ENCODE measurements at places on chromosomes 5 and 9. TPM values are rescaled to one million over a fixed set of nuclear protein-coding genes. Genes with fewer than 3 reads are reported as not detected.

DNA sequence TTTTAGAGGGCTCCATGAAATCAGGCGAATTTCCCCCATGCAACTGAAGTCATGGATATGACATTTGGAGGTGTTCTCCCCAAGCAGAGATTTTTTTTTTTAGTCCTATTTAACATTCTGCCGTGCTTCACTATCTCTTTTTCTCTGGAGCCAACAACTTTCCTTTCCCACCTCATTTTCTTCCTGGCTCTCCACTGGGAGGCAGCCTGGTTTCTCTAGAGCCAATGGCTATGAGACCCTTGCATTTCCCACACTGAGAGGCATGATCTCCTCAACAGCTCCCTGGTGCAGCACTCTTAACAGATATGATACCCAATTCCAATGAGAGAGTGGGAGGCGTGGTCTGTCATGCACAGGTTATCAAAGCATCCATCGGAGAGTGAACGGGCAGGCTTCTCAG is 310.8 kb downstream of the DRD1 start:
- DNase-seq = no peak

GRCh38 chr9:93003552-93004407 is 54.7 kb upstream of the SUSD3 start:
- DNase-seq = peak; percentile 67

- no peak for DNase-seq
Measured at GRCh38 chr5:82909771-82910170, 167.4 kb downstream of the TMEM167A start.

DNA sequence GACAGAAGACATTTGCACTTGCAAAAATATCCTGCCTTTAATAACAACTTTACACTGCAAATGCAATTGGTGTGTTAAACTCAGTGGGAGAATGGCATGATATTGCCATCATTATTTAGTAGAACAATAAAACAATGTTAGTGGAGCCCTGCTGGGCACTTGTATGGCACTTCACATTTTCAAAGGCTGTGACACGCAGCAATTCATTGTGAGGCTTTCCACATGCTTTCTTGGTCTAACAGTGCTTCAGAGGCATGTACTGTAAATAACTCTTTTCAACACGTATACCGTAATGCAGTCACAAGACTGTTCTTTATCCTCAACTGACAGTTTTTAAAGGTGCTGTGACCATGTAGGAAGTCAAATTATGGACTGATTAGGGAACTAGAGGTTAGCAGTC is 155.5 kb upstream of the EPB41L4A start:
- DNase-seq = no peak

GRCh38 chr5:147504011-147504410 is 5.9 kb downstream of the DPYSL3 start:
- DNase-seq = no peak

DNA sequence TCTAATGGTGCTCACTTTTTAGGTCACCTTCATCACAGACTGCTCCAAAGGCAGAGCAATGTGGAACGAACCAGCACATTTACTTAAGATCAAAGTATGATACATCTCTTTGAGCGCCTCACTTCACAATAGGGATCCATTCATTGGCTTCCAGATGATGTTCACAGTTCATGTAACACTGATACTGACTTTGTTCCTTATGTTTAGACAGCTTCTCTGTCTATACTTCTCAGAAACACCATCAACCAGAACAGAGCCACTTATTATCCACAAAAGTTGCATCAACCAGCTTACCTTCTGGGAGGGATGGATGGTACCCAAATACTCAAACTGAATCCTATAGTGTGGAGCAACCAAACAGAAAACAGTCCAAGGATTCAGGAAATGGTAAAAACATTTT is 4.6 kb downstream of the PTAR1 start:
- no peak for DNase-seq

- DNase-seq = no peak
Measured at GRCh38 chr5:138760448-138761110, 7.4 kb downstream of the CTNNA1 start.

DNA sequence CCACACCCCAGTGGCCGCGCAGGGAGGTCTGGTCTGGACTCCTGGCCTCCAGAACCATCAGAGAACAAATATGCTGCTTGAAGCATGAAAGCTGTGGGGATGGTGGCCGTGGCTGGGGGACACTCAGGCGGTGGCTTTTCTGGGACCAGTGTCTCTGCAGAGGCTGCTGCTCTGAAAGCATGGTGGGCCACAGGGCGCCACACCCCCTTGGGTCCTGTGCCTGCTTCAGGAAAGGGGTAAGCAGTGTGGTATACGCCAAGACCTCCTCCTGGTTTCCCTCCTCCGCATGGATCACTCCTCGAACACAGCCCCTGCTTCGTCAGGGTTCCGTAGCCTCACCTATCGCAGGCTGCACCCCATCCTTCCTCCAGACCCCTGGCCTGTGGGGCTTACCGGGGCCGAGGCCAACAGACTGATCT is 19.7 kb upstream of the TERT start:
- DNase-seq = no peak

- no peak for DNase-seq
Measured at GRCh38 chr5:115749016-115749415, 67.4 kb downstream of the CDO1 start.

- DNase-seq = no peak
Measured at GRCh38 chr5:154059039-154059430, 20.3 kb downstream of the MFAP3 start.

GRCh38 chr9:99677281-99677680 is 144.4 kb upstream of the NR4A3 start:
- DNase-seq = no peak

DNA sequence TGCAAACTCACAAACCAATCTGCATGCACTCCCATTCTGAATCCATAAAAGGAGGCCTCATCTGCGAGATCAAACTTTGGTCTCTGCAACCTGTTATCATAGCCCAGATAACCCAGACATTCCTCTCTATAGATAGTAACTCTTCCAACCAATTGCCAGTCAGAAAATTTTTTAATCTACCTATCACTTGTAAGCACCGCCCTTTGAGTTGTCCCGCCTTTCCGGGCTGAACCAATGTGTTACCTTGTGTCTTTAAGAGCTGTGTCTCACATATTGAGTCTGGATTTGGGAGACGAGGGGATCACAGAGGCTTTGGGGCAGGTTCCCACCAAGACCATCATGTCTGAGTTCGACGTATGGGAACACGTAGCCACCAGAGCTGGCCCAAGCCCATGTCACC is 91.1 kb upstream of the PPP1R26 start:
- no peak for DNase-seq

- no peak for DNase-seq
Measured at GRCh38 chr5:143432658-143433239, 29.3 kb upstream of the NR3C1 start.

- no peak for DNase-seq
Measured at GRCh38 chr9:94920420-94921091, 194.1 kb downstream of the AOPEP start.

DNA sequence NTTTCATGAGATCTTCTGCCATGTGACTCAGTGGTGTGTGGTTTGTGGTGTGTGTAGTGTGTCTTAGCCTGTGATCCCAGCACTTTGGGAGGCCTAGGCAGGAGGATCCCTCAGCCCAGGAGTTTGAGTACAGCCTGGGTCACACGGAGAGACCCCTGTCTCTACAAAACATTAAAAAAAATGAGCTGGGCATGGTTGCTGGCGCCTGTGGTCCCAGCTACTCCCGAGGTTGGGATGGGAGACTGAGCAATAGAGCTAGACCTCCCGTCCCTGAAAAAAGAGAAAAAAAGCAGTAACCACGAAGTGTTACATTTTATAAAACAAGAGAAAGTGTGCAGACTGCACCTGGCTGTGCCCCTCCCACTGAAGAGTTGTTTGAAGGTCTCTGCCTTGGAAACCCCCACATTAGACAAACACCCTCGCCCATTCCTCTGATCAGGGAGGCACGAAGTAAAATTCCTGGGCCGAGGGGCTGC is 21.2 kb upstream of the RNU6ATAC start:
- DNase-seq = peak; percentile 12

GRCh38 chr5:369151-369868 is 47.8 kb downstream of the AHRR start:
- peak; percentile 10 for DNase-seq

DNA sequence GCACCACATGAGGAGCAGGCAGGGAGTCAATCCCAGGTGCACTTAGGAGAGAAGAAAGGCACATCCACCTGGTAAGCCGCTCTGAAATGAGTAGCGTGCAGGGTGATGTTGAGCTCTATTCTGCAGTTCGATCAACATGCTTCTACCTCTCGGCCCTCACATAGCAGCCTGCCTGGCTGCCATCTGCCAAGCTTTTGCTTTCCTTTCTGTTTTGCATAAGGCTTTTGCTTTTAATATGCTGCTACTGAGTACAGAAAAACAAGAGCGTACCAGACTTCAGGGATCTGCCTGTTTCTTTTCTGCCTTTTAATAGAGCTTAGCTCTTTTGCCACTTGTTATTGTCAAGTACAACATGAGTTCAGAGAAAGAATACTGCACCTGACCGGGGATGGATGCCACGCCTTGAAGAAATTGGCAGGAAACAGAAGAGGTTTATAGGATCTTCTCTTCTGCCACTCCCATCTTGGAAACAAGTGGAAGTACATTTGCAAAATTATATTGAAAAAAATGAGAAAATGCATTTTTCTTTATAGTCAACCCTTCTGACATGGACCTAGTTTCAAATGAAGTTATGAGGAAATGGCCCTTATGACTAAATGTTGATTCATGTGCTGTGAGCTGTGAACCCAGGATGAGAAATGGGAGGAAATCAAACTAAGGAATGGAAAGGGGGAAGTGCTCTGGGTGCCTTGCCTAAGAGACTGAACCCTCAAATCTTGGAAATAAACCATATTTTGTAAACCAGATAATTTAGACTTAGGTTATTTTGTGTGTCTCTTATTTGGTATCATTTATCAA is 4.0 kb upstream of the FCHO2 start:
- DNase-seq = no peak

DNA sequence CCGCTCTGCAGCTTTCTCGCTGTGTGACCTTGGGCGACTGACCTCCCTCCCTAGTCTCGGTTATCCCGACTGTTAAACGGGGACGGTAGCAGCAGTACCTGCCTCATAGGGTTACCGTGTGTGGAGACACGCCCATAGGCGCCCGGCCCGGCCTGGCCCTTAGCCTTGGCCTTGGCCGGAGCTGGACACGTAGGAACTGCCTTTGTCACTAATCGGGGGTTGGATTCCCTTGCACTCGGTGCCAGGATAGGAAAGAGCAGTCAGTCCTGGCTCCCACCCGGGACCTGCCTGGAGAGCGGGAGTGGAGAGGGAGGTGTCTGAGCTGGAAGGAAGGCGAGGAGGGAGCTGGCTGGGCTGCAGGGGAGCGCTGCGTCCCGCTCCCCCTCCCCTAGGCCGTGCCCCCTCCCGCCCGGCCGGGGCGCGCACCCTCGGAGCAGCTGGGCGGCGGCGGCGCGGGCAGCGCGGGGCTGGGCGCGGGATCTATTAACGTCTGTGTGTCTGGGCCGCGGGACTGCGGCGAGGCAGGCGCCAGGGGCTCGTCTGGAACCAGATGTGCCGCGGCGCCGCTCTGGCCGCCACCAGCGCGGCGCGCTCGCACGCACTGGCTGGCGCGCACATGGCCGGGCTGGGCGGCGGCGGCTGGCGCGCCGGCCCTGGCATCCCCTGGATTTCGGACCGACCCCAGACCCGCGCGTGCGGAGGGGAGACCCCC is 31.7 kb downstream of the PRRX2 start:
- peak; percentile 54 for DNase-seq

DNA sequence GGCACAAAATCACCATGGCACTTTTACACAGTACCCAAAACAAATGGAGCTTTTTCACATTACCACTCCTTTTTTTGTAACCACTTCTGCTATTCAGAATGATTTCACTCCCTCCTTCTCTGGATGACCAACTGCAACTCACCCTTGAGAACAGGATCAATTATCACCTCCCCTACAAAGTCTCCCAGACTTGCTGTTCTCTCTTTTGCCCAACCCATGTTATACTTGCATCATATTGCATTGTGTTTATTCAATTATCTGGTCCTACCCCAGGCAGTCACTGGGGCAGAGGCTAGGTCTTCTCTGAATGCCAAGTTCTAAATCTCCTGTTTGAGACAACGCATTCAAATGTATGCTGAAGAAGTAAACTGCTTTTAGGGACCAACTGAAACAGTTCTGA is 96.0 kb downstream of the GPR21 start:
- DNase-seq = no peak

- no peak for DNase-seq
Measured at GRCh38 chr5:126911986-126912385, 118.4 kb downstream of the MARCHF3 start.

GRCh38 chr9:89483592-89484474 is 14.1 kb downstream of the SEMA4D start:
- DNase-seq = peak; percentile 42

GRCh38 chr9:110153431-110153830 is 54.5 kb downstream of the C9orf152 start:
- no peak for DNase-seq

GRCh38 chr5:142753116-142753631 is 17.0 kb upstream of the ARHGAP26 start:
- DNase-seq = no peak

IPO11 gene
- 23.5 TPM for total RNA-seq

EPB41L4B gene
- total RNA-seq = 10.0 TPM

PTPN3 gene
- 1.6 TPM for total RNA-seq

RFX3 gene
- 61.6 TPM for total RNA-seq

INSL6 gene
- not detected for total RNA-seq

EQTN gene
- not detected for total RNA-seq

CDH9 gene
- 3.6 TPM for total RNA-seq

PAEP gene
- not detected for total RNA-seq

SMARCA2 gene
- total RNA-seq = 14.5 TPM

RALGPS1 gene
- total RNA-seq = 23.8 TPM

PCDHA3 gene
- 17.9 TPM for total RNA-seq

GOLGA1 gene
- 18.3 TPM for total RNA-seq

CMYA5 gene
- total RNA-seq = 0.74 TPM

ANKRD18A gene
- total RNA-seq = 32.3 TPM

FRRS1L gene
- total RNA-seq = 4.4 TPM

FOXD4L4 gene
- total RNA-seq = 0.20 TPM

OR13C2 gene
- total RNA-seq = not detected

TICAM2 gene
- 0.42 TPM for total RNA-seq

All from glutamatergic neuron (in vitro differentiated cells).